Stimulated activated CD8-positive, alpha-beta memory T cell treated with anti-CD3 and anti-CD28 coated beads, Interleukin-4, amount 100 ng/mL, for 24 hours (primary cell): ENCODE measurements at places on chromosomes 7 and 10.

DNA sequence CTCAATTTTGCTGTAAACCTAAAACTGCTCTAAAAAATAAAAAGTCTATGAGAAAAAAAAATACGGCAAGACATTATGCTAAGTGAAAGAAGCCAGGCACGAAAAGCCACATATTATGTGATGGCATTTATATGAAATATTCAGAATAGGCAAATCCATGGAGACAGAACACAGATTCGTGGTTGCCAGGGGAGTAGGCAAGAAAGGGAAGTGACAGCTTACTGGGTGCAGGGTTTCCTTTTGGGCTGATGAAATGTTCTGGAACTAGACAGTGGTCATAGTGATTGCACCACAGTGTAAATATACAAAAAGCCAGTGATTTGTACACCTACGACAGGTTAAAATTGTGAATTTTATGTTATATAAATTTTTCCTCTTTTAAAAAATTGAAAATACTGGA lies 41.3 kb upstream of the GLI3 start:
- DNase-seq = no peak

DNA sequence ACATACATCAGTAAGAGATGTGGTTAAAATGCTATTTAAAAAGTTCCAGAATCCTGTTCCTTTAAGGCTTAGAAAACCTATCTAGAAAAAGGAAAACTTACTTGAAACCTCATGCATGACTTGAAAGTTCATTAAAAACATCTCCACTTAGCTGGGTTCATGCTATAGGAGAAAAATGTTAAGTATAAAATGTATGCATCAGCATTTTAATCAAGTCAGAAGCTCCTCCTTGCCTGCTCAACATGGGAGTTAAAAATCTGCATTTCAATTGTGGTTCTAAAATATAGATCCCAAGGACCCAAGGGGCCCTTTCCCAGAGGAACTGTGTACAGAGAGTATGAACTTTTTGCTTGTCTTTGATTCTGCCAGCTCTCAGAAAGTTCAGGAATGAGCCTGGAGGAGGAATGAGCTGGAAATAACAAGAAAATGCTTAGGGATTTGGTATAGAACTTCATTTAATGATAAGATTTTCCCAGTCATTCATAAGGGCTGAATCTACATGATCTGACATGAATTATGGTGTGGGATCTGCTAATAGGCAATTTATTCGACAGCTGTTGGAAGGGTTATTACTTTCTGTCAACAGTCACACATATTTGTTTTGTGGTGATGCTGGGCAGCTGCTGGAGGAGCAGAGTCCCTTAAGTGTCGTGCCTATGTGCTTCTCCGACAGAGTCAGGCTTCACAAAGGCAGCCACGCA lies 85.6 kb upstream of the MTPN start:
- no peak for DNase-seq

DNA sequence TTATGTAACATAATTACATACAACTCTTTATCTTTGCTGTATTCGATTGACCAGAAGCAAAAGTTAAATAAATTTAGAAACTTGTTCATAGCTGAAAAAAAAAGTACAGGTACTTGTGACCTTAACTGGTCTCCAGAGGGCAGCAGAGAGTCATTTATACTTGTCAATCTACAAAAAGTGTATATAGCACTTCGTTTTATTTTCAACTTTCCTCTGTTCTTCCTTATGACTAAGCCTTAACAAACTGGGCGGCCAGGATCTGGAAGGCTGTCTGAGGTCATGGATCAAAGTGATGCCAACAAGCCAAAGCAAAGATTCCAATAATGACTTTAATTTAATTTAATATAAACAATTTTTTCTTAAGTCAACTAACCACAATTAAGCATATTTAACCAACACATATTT lies 29.8 kb downstream of the C10orf67 start:
- DNase-seq = no peak

DNA sequence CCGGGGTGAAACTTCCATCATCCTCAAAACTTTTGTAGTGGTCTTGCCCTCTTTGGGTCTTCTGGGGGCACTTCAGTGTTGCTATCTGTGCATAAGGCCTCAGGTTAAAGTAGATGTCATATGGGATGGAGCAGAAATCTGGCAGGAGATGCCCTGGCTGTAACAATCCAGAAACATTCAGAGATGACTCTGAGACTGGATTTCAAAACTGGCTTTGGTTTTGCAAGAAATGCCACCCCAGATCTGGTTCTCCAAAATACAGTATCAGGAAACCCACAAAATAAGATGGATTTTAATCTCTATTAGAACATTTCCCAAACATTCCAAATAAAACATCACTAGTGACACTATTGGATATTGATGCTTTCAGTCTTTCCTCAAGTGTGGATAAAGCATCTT lies 191.5 kb downstream of the REEP3 start:
- no peak for DNase-seq

- no peak for DNase-seq
These were observed 79.3 kb upstream of the PDZD8 start for GRCh38 chr10:117454502-117454901.

- DNase-seq = no peak
These were observed 4.1 kb downstream of the LRRC17 start for GRCh38 chr7:102916881-102917280.

DNA sequence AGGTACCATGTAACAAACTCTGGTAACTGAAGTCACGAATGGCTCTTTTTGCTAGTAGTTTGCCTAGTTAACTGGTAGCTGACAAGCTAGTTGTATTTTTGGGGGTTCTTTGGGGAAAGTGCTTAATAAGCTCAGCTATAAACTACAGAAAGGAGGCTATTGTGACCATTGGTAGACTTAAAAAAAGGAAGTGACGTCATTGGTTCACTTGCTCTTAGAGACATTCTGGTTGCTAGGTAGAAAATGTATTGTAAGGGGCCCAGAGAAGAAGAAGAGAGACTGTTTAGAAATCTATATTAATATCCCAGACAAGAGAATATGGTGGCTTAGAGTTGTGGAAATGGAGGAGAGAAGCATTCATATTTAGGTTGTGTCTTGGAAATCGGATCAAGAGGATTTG lies 103.0 kb downstream of the NXPH1 start:
- no peak for DNase-seq

GRCh38 chr7:95491634-95492314 lies 6.0 kb downstream of the ASB4 start:
- no peak for DNase-seq

- no peak for DNase-seq
These were observed 4.1 kb downstream of the LBX1 start for GRCh38 chr10:101224910-101225823.
